SW480 (cell line): ENCODE measurements at places on chromosomes 12 and 14.
A peak's percentile ranks its signal among the peaks of the same experiment; 100 is the strongest.

GRCh38 chr12:53530061-53530460, 22.8 kb upstream of the NPFF start:
- no peak for DNase-seq

- no peak for DNase-seq
Observed at GRCh38 chr12:132071040-132071810, 72.9 kb downstream of the DDX51 start.

DNA sequence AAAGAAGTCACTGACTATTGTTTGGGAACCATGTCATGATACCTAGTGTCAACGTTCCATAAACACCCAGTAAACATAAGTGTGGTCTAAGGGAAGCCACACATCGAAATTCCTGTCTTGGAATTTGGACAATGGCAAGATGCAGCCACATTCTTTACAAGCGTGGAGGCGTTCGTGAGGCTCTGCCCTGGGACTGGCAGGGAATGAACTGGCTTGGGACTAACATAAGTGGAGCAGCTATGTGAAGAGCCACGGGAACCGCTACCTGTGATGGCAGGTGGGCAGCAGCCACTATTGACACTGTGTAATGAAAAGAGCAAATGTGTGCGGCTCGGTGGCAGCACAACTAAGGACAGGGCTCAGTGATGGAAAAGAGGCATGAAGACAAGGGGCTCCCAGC, 10.0 kb upstream of the NRIP2 start:
- DNase-seq: peak; percentile 26

DNA sequence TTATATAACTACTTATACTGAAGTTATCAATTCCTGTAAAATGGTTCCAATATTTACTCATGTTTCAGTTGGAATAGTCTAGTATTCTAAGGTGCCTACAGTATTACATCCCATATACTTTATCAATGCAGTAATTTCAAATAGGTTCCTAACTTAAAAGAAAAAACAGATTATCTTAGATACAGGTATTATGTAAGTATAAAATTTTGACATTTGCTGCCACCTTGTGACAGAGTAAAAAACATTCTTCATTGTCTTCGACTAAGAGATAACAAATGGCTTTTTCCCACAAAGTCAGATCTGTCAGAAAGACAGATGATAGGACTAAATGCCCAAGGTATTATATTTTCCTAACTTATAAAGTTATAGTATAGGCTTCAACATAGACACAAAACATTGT, 78.7 kb downstream of the TXNDC16 start:
- DNase-seq: peak; percentile 53

DNA sequence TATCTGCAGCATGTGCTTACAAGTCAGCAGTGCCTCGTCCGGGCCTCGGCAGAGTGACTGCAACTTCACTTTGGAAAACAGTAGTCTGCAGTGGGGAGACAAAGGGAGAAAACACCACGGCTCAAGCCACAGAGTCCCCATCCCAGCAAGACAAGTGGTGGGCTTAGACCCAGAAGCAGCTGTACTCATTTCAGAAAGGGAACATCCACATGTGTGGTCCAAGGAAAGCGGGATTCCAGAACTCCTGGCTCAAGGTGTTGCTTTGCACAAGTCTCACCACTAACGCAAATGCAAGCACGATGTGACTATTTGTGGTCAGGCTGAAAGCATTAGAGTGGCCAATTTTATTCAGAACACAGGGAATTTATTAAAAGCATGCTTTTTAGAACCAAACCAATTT, 198.3 kb downstream of the TTC7B start:
- DNase-seq: no peak

DNA sequence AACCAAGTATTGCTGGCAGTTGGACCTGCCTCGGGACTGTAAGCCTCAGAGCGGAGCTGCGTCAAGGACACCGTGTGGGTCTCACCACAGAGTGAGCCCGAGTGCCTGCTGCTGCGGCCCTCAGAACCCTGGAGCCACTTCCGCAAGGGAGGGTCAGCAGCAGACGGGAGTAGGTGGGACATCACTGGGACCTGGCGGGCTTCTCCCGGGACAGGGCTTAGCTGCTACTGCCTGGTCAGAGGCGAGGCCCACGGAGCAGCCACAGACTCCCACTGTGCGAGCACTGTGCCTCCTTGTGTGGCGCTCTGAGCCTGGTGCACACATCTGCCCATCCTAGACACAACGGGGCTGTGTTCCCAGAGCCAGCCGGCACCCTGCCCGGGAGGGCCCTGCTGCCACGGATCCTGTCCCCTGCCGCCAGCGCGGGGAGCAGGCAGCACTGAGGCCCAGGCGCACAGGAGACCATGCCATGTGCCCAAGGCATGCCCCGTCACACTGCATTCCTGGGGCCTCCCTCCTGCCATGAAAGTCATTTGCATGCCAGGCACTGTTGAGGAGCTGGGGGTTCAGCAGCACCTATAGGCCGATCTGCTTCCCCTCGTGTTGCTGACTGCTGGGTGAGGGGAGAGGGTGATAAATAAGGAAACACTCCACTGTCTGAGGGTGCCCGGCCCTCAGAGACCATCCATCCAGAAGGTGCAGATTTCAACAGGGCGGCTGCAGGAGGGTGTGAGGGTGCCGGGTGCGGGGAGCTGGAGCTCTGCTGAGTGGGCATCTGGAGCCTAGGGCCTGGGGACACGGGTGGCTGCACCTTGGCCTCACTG, 10.0 kb downstream of the HIP1R start:
- no peak for DNase-seq

- DNase-seq: no peak
Observed at GRCh38 chr12:92096346-92097136, 49.1 kb downstream of the BTG1 start.

DNA sequence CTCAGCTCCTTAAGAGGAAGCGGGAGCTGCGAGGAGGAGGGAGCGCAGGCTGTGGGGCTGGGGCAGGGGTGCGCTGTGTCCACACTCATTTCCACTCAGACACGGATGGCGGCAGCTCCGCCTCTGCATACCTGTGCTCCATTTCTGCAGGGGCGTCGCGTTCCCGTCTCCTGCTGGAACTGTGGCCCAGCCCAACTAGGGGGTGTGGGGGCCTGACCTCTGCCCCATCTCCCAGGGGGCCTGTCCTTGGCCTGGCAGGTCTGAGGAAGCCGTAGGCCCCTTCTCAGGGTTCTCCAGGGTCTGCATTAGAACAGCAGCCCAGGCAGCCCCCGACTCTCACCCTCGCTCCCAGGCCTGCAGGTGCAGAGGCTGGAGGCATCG, 31.2 kb downstream of the FBRSL1 start:
- DNase-seq: no peak

- DNase-seq: peak; percentile 68
Observed at GRCh38 chr12:106138633-106139421, at the start of gene NUAK1. TSS of gene NUAK1 (minus strand) at chr12:106138954. CDS start at chr12:106138653, 301 bp downstream.

GRCh38 chr12:73902260-73902659, 635.4 kb upstream of the ATXN7L3B start:
- DNase-seq: no peak

DNA sequence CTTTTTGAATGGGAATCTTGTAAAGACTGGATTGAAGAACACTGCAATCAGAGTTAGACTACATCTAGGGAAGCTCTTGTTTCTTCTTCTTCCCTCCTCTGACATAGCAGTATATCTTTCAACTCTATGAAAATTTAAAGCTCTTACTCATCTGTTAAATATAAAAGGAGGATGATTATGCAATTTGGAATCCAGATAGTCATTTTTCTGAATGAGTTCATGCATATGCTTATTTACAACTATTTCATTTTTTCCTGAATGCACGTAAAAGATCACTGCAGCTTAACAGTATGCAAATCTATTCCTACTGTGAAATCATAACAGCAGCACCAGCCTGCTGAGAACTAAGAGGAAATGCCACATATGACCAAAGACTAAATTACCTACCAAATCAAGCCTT, 133.5 kb upstream of the TMCC3 start:
- DNase-seq: no peak

DNA sequence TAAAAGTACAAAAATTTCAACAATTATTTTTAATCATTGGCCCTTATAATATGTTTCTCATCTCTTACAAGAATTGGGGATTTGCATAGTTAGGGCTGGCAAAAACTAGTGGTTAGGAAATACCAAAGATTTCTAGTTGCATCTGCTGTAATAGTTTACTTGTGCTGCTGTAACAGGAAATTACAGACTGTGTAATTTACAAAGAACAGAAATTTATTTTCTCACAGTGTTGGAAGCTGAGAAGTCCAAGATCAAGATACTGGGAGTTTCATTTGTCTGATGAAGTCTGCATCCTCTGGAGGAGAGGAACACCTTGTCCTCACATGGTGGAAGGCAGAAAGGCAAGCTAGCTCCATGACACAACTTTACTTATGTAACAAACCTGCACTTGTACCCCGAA, 157.0 kb downstream of the FLRT2 start:
- no peak for DNase-seq

DNA sequence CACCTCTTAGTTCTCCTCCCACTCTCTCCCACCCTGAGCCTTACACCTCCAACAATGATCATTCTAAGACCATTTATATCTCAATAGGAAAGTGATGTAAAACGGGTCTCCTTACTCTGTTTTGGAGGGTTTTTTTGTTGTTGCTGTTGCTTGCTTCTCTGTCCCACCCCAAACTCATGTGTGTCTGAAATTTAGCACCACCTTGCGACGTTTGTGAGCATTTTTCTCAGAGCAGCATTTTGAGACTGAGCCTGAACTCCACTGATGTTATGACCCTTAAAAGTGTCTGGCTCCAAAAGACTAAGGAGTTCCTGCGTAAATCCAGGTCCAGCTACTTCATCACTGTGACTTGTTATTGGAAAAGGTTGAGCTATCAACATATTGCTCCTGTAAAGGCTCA, 155.0 kb downstream of the DAD1 start:
- no peak for DNase-seq

- DNase-seq: no peak
Observed at GRCh38 chr12:113850309-113851056, 115.6 kb downstream of the RBM19 start.
